ENCODE measurements at places on chromosomes 1 and 21.

DNA sequence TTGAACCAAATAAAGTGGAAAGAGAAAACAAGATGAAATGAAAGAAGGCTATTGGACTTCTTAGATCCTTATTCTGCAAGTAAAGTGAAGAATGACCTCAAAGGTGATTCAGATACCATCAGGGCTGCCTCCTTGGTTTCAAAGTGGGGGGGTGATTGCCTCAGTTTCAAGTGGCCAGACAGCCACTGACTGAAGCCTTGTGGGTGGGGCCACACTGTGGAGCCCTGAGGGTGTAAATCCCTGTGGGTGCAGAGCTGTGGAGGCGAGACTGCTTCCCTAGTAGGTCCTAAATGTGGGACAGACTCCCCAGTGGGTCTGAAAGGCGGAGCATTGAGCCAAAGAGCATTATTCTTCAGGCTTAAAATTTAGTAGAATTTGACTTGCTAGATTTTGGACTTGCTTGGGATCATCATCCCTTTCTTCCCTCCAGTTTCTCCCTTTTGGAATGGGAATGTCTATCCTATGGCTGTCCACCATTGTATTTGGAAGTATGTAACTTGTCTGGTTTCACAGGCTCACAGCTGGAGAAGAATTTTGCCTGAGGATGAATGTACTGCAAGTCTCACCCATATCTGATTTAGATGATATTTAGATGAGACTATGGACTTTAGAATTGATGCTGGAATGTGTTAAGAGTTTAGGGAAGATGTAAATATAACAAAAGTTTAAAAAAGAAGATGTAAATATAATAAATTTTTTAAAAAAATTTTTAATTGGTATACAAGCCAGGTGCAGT, 71.6 kb upstream of the SOX13 start:
- DNase-seq, result no peak

- peak; percentile 71 for DNase-seq
Measured at GRCh38 chr1:27071049-27071416, 58.4 kb upstream of the TENT5B start.

DNA sequence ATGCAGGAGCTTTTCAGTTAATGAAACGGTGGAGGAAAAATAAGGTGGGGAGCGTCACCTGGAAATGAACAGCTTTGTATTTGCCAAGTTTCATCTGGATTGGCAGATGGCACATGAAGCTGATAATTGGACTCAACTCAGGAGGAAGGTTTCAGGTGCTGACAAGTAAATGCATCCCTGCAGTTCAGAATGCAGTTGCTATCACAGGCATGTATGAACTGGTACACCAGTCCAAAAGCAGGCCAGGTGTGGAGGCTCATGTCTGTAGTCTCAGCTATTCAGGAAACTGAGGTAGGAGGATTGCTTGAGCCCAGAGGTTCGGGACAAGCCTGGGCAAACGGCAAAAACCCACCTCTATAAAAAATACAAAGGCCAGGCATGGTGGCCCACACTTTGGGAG, 15.5 kb downstream of the DEGS1 start:
- no peak for DNase-seq

- DNase-seq, result no peak
Measured at GRCh38 chr1:119635811-119636390, 12.2 kb downstream of the ZNF697 start.

DNA sequence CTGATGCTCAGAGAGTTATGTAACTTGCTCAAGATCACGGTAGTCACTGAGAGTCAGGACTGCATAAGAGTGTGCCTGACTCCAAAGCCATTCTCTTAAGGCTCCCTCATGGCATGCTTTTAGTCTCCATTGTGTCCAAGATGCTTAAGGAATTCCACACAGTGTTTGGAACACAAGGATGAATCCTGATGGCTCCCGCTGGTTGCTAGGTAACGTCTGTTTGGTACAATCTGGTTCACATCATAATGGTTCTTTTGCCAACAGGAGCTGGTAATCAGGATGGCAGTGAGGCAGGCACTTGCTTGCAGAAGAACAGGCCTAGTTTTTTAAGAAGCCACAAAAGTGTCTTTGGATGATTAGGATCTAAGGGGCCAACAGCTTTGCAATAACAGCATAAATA, 436.5 kb upstream of the DAB1 start:
- no peak for DNase-seq

DNA sequence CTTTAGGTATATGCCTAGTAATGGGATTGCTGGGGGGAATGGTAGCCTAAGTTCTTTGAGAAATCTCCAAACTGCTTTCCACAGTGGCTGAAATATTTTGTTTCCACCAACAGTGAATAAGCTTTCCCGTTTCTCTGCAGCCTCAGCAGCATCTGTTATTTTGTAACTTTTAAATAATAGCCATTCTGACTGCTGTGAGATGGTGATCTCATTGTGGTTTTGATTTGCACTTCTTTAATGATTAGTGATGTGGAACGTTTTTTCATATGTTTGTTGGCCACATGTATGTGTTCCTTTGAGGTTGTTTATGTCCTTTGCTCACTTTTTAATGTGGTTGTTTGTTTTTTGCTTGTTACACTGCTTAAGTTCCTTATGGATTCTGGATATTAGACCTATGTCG, 237.4 kb downstream of the CENPF start:
- no peak for DNase-seq

GRCh38 chr1:89632657-89633247, at the start of gene LRRC8C:
Gene LRRC8C, plus strand, starts transcription at chr1:89633120. Its CDS starts 53,354 bp downstream, at chr1:89686474.
- DNase-seq, result peak; percentile 88

DNA sequence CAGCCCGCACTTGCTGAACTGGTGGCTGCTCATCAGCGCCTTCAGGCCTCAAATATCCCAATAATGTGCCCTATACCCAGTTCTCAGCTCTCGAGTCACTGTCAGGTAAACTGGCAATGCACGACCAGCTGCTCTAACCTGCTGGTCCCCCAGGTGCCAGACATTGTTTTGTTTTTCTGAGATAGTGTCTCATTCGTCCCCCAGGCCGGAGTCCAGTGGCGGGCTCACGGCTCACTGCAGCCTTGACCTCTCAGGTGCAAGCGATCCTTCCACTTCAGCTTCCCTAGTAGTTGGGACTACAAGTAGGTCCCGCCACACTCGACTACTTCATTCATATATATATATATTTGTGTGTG, 1.0 kb upstream of the NADK start:
- no peak for DNase-seq

GRCh38 chr21:37398697-37399096, 32.1 kb downstream of the DYRK1A start:
- no peak for DNase-seq

- no peak for DNase-seq
Measured at GRCh38 chr21:35868005-35868868, 192.1 kb downstream of the SETD4 start.

DNA sequence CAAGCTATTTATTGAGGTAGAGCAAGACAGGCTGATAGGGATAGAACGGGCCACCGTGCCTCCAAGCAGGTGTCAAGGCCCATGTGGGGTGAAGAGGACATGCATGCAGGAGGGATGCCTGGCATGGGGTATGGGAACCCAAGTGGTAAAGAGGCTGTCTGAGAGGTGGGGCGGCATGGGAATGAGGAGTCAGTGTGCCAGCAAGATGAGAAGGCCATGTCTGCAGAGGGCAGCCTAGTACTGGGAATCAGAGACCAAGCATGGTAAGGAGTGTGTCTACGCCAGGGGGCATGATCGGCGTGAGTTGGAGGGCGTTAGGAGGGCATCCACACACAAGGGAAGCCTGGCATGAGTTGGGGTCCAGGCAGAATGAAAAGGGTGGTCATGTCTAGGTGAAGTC, 303.7 kb upstream of the PLD5 start:
- DNase-seq, result no peak

- no peak for DNase-seq
Measured at GRCh38 chr1:36573445-36573844, 90.7 kb upstream of the CSF3R start.

- no peak for DNase-seq
Measured at GRCh38 chr1:223271085-223271781, 92.7 kb downstream of the SUSD4 start.

DNA sequence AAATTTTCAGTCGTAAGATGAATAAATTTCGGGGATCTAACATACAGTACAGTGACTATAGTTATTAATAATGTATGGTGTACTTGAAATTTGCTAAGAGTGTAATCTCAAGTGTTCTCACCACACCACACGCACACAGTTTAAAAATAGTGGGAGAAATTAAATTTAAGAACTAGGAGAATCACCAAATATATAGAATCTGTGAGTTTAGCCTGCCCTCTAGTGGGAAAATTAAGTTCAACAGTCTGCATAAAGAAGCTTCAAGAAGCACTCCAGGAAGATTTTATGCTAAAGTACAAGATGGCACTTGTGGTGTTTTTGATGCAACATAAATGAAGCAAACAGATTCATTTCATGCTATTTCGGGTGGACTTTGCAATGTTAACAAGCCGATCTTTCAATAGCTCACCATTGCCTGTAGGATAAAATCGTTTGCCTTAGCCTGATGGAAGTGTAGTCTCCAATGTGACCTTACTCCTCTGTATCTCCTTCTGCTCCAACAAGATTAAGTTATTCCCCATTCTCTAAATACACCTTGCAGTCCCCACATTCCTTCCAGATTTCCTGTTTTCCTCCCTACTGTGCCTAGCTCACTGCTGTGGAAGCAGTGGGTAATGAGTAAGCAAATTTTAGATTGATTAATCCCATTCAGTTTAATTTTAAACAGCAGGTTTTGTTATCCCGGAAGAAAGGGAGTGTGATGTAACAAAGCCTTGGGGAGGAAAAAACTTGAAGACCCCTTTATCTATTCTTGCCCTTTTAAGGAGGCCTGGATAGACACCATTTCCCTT, 8.7 kb upstream of the PIK3C2B start:
- peak; percentile 80 for DNase-seq

GRCh38 chr1:234655328-234656069, 45.5 kb upstream of the IRF2BP2 start:
- DNase-seq, result no peak

- DNase-seq, result no peak
Measured at GRCh38 chr1:15685820-15686219, 1.7 kb downstream of the PLEKHM2 start.

- DNase-seq, result no peak
Measured at GRCh38 chr1:247324204-247324787, 7.4 kb downstream of the ZNF496 start.

GRCh38 chr1:78834201-78834741, 172.3 kb downstream of the ADGRL4 start:
- DNase-seq, result no peak

DNA sequence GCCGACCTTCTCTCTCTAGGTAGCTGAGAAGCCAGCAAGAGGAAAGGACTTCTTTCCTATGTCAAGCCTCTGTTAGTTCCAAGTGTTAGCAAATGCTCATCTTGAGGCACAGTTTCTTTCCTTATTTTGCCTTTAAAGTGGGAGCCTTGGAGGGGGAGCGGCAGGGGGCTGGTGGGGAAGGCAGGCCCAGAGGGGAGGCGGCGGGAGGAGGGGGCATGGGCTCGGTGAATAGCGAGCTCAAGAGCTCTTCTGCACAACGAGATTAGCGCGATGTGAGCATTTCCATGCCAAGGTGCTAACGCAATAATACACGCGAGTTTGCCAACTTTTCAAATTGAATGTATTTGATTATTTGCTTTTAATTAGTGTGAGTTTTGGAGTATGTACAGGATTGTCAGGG, 372.6 kb downstream of the RPS6KC1 start:
- no peak for DNase-seq

DNA sequence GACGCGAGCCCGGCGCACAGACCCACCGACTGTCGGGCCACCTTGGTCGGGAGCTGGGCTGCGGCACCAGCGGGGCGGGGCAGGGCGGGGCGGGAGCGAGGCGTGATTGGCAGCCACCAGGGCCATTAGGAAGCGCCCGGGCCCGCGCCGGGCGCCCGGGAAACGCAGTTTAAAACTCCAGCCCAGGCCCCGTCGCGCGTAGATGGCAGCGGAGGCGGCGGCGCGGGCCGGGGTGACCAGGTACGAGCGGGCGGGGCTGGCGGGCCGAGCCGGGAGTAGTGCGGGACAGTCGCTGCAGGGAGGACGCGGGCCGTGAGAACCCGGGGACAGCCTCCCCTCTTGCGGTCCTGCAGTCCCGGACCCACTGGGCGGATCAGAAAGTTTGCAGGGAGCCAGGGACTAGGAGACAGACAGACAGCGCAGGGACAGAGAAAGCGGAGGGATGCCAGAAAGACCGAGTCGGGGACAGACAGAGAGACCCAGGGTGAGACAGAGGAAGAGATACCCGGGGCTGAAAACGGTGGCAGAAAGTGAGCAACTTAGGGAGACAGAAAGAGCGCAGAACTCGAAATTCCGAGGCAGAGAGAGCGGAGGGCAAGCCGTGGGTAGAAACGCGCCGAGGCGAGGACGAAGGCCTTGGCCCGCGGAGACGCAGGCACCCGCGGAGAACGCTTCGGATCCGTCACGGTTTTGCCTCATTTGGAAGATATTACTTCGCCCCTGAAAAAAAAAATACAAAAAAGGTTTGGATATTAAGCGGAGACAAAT, at the start of gene DMBX1:
Gene DMBX1 (plus strand): TSS at position 199 of the 768 bp plus-strand sequence. CDS start 17,175 bp downstream, outside the sequence.
- DNase-seq, result peak; percentile 51

DNA sequence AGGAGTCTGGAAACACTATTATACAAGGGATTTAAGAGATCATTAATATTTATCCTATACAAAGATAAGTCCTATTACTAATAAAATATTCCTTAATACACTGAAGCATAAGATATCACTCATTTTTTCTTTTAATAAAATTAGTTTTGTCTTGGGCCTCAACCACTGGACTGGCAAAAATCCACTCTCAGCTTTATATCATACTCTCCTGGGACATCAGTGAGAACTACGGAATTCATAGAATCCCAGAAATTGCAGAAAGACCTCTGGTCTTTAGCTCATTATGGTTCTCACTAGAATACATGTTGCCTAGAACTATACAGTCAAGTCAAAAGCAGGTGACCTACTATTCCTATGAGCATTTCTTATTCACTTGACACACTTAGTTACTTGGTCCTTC, 285.0 kb downstream of the LRRC40 start:
- no peak for DNase-seq

GRCh38 chr1:2259668-2260402, 31.7 kb downstream of the SKI start:
- no peak for DNase-seq

- DNase-seq, result no peak
Measured at GRCh38 chr1:183896466-183897048, 91.6 kb downstream of the RGL1 start.

- DNase-seq, result no peak
Measured at GRCh38 chr1:179137617-179138255, 55.9 kb downstream of the TOR3A start.

DNA sequence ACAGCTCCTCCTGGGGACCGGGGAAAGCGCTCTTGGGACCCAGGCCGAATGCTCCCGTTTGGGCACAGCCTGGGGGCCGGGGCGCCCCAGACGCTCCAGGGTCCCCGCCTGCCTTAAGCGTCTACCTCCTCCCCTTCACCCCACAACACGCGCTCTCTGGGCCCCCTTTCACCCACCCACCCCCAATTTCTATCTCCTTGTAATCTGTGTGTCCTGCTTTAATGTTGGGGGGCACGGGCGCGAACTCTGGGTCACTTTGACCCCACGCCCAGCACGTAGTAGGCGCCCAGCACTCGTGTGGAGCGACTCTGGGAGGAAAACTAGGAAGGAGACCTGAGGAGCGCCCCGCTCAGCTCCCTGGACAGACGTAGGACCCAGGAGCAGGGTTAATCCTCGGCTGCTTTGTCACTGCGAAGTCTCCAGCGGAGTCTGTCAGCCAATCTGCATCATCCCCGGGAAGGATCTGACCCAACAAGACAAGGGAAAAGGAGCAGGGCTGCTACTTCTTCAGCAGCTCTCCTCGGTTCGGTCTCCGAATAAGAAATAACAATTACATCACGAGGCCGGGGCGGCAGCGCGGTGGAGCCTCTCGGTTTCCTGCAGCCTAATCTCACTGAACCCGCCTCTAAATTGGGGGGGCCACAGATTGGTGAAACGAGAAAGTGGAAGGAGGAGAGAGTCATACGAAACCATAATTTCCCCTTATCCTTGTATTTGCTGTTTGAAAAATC, 757 bp upstream of the NRIP1 start:
- DNase-seq, result peak; percentile 77
